ENCODE measurements at places on chromosomes 5 and 9. TPM values are rescaled to one million over a fixed set of nuclear protein-coding genes. Genes with fewer than 3 reads are reported as not detected.

DNA sequence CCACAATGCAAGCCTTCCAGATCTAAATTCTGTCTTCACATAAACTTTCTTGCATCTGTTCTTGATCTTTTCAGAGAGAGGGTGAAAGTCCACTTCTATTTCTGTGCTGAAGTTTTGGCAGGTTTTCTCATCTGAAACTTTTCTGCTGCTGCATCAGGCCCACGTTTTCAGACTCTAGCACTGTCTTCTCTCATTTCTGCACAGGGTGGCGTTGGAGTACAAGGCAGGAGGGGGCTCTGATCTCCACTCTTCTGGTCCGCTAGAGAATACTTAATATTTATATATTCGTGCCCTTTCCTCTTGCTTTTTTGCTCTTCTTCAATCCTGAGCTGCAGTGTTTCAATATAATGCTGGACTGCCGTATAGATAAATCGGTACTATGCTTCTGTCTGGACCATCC is 204.0 kb upstream of the PRDM9 start:
- DNase-seq: no peak

DNA sequence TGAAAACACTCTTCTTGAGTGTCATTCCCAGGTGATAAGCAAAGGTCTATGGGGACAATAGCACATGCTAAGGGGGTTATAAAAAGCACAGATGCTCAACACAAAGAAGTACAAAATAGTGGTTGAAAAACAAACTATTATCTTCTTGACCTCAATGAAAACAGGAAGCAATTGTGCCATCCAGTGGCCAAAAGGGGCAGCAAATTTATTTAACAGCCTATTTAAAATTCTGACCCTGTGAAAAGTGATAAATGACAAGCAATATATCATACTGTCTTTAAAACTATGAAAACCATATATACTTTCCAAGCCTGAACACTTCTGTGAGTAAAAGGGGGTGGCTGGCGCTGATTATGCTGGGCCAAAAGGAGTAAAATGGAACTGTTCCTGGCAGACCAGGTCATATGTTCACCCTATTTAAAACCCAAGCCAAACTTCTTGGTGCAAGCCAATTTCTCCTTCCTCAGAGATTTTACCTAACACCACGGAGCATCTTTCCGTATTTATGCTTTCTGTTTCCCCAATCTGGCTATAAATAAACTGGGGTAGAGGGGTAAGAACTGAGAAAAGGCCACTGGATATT is 29.7 kb downstream of the TEX10 start:
- no peak for DNase-seq

DNA sequence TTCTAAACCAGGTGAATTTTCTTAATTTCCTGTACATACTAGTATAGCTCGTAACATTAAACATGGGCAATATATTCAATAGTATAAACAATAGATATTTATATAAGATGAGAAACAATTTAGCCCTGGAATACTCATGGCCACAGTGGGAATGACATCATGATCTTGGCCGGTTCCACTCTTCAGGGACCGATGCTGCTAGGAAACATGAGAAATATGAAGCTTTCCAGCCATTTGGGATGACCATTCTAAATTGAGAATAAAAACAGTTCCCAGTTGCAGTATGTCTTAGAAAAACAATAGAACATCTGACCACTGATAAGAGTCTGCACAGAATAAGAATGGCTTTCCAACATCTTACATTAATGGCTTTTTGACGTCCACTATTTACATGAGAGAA is 33.3 kb upstream of the SLCO6A1 start:
- DNase-seq: no peak

DNA sequence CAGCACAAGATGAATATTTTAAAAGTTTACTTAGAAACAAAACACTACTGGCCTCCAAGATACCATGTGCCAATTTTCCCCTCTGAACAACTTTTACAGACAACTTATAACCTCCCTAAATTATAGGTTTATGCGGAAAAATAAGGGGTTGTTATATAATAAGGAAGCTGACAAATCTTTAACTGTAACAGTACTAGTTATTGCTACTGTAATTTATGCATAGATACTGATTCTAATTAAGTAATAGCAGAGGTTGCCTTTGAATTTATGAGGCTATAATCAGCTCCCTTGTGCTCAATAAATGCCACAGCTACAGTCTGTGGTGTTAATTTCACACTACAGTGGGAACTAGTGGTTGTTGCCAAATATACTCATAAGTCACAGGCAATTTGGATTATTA is 291.3 kb upstream of the PCSK5 start:
- DNase-seq: no peak

GRCh38 chr5:160799184-160799583 is 52.8 kb downstream of the ATP10B start:
- no peak for DNase-seq

DNA sequence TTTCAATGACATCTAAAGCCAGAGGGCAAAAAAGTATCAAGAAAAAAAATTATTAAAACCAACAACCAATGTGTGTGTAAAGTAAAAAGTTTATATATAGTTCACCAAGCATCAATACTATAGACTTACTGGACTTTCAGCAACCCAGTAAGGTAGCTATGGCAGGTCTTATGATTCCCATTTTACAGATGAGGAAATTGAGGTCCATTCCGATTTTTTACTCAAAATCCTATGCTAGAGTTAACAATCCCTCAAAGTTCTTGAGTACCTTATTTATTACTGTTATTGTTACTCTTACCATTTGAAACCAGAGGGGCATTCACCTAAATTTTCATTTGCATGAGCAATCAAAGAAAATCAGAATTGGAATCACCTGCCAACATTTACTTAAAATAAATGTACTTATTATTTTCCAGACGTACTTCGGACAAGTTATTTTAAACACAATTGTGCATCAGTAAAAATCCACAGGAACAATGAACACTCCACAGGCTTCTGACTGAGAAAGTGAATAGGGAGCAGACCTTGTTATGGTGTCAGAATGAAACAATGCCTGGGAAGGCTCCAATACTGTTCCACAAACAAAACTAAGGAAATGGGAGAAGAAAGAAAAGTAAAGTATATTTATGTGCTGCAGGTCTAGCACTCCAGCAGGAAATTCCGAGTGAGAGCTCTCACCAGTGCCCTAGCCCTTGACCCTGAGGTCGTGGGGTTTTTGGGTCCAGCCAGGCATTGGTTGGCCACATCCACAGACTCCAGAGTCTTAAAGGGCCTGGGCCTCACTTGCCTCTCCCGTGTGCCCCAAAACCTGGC is 229.9 kb downstream of the PIK3R1 start:
- DNase-seq: no peak

- no peak for DNase-seq
These were observed 177.3 kb upstream of the ADAMTSL1 start for GRCh38 chr9:18296702-18297055.

DNA sequence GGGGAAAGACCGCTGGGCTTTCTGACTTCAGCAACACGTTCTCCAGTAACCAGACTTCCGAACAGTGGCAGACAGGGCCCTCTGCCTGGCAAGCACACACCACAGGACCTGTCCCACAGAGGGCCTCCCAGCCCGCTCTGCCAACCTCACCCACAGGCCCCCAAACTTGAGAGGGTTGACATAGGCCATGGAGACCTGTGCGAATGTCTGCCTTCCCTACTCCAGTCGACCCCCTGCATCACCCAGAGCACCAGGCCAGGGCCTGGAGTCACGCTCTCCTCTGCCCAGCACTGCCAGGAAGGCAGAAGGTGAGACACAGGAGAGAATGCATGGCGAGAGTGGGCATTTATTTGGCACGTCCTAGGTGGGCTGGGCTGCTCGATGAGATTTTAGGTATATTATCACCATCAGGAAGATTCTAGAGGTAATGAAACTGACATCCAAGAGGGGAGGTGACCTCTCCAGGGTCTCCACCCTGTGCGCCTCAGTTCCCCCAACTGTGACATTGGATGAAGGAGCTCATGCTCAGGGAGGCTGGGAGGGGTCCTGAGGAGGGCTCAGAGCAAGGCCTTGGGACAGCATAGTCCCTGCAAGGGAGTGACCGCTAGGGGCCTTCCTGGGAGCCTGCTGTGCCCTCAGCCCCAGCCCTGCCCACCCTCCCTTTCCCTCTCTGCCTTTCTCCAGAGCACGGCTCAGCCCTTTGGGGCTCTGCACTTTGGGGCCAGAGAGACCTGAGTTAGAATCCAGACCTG is 54.9 kb downstream of the DUSP1 start:
- no peak for DNase-seq

DNA sequence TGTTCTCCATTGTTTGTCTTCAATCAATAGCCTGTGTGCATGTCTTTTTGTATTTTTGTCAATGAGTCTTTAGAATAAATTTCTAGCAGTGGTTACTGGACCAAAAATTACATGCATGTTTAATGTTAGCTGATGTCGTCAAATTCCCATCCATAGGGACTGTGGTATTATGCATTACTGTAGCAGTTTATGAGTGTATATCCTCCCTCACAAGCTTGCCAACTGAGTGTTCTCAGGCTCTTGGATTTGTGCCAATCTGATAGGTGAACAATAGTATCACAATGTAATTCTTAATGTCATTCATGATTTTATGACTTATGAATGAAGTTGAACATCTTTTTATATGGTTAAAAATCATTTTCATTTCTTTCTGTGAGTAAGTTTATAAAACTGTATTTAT is 13.0 kb downstream of the SNX24 start:
- no peak for DNase-seq

- DNase-seq: no peak
These were observed 394.2 kb upstream of the PAPPA start for GRCh38 chr9:115759426-115759825.

- no peak for DNase-seq
These were observed 12.8 kb upstream of the TLR4 start for GRCh38 chr9:117691367-117691766.

DNA sequence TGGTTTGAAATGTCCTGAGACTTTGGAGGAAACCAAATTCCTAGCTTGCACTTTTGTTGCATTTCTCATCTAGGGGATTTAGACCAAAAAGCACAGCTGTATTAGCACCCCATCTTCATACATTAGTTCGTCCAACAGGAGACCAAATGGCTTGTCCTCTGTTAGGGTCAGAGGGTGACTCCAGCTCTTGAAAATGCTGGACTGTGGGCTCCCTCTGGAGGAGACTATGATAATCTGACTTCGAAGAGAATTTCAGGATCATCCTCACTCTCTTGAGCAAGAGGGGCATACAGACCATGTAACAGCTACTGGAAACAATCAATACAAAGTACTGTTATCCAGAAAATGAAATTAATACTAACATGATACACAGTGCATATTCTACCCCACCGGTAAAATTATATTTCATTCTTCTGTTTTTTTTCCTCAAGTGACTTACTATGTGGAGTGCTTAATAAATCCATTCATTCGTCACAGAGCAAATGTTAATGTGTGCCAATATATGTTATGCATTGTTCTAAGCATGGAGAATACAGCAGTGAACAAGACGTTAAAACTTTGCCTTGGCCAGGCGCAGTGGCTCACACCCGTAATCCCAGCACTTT is 63.7 kb upstream of the PPP2CA start:
- DNase-seq: peak; percentile 3

DNA sequence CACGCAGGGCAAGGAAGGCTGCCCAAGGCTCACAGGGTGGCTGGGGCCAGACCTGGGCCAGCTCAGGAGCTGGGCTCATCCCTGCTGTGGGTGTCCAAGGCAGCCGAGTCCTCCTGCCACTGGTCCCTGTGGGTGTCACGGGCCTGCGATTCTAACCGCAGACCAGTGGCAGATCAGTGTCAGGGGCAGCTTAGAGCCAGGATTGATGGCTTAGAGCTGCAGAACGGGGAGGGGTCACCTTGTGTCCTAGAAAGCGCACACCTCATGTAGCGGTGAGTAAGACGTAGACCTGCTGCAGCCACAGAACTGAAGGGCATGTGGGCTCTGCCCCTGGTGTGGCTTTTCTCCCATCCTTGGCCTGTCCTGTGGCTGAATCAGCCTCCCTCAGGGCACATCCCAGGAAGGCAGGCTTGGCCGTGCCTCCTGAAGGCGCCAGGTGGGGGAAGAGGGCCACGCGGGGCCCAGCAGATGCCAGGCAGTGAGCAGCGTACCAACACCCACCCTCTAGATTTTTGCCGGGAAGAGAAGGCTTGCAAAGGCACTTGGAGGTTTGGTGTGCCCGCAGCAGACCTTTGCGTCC is 78.3 kb upstream of the FCN2 start:
- DNase-seq: no peak

- no peak for DNase-seq
These were observed 1.0 kb downstream of the NIPSNAP3A start for GRCh38 chr9:104748359-104749031.

GRCh38 chr9:133464638-133465037 is 4.9 kb downstream of the CACFD1 start:
- DNase-seq: no peak

GRCh38 chr5:173771121-173771724 is 116.9 kb upstream of the CPEB4 start:
- no peak for DNase-seq

DNA sequence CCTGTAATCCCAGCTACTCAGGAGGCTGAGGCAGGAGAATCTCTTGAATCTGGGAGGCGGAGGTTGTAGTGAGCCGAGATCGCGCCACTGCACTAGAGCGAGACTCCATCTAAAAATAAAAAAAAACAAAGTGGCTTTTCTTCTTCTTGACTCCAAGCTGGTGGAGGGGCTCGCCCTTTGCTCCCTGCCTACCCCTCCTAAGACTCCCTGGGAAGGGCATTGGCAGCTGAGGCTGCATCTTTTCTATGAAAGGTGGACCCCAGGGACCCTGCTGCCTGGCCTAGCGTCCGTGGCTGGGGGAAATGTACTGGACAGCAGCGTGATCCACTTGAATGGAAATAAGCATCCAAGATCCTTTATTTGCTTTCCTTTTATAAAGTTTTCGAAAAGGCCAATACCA is 24.0 kb downstream of the ROPN1L start:
- no peak for DNase-seq

GRCh38 chr5:10761933-10762775 is 1.1 kb upstream of the DAP start:
- DNase-seq: no peak

DNA sequence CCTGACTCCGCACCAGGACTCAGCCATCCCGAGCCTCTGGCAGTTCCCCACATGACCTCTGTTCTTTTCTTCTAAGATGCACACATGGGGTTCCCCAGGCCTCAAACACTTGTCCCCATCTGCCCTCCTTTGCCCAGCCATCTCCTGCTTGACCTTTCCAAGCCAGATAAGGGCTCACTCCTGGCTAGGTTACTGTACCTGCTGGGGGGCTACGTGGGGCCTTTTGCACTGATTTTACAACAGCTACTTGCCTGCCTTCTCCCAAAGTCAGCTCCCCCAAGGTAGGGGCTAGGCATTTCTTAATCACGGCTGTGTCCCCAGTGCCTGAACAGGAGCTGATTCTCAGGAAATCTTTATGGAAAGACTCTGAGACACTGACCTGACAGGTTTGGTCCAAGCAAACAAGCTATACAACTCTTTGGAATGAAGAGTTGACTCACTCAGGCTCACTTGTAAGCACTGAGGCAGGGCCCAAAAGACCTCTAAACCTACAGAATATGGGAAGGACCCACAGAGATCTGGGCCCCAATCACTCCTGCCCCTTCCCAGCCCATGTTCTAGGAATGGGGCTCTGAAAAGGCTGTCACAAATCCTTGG is 2.5 kb downstream of the MACROH2A1 start:
- DNase-seq: no peak

Gene TCERG1
- 152 TPM for total RNA-seq

Gene CRHBP
- total RNA-seq: not detected

Gene CYSRT1
- total RNA-seq: 0.49 TPM

Gene SLC46A2
- total RNA-seq: not detected

Gene PLGRKT
- 43.8 TPM for total RNA-seq

Gene TMEM252
- total RNA-seq: not detected

Gene ARSI
- total RNA-seq: not detected

Data from activated T-helper 1 cell treated with anti-CD3 and anti-CD28 coated beads, Interleukin-12 subunit alpha, Interleukin-12 subunit beta, Interleukin-2, Interleukin-4 antibody, amounts not matched to agents 30 ng/mL and 10 ng/mL and 1 ng/mL, durations not matched to agents 14 hours and 24 hours and 36 hours (primary cell).